ENCODE measurements at places on chromosomes 3 and 15. TPM values are rescaled to one million over a fixed set of nuclear protein-coding genes. Genes with fewer than 3 reads are reported as not detected.

GRCh38 chr3:132549890-132550578, 47.0 kb upstream of the ACKR4 start:
- no peak for DNase-seq

GRCh38 chr3:116069024-116069423, 376.3 kb downstream of the LSAMP start:
- DNase-seq = no peak

DNA sequence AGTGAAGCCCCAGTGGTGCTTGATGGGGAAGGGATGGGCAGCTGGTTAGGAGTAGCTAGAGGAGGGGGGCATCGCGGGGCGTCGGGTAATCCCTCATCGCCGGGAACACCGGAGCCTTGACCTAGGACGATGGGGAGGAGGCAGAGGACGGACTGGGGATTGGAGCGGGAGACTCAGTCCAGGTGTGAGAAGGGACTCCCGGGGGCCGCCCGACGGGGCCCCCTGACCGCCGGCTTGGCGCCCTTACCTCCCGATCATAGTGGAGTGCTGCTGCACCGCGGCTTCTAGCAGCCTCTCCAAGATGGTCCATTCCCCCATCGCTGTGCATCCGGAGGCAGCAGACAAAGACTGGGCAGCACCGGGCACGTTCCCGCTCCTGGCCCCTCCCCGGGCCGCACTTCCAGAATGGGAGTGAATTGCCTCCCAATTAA, 612 bp downstream of the GJD2 start:
- DNase-seq = no peak

GRCh38 chr3:78893161-78893560, 874.6 kb downstream of the ROBO1 start:
- no peak for DNase-seq

GRCh38 chr3:9136746-9137465, 112.5 kb downstream of the SRGAP3 start:
- no peak for DNase-seq

- DNase-seq = no peak
These were observed 9.7 kb upstream of the ALCAM start for GRCh38 chr3:105356988-105357387.

- no peak for DNase-seq
These were observed 61.6 kb downstream of the SPSB4 start for GRCh38 chr3:141112686-141113297.

DNA sequence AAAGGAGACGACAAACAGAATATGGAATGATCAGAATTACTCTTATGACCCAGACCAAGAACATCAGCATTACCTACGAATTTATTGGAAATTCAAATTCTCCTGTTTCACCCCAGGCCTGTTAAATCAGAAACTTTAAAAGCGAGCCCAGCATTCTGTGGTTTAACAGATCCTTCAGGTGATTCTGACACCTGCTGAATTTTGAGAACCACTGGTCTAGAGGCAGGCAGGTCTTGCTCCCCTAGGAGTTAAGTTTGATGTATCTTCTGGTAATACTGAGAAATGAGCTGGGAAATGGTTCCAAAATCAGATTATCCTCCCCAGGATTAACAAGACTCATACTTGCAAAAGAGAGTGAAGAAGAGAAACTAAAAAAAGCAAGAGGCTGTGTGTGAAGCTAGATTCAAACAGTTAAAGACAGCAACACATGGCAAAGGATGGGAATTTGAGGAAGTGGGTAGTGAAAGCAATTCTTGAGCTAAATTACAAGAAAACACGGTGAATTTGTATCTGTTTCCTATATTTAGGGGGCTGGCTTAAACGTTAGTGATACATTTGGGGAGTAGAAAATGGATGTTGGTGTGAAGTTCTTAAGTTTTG, 66.0 kb downstream of the FLNB start:
- peak; percentile 66 for DNase-seq

- no peak for DNase-seq
These were observed 53.0 kb downstream of the CHSY1 start for GRCh38 chr15:101198800-101199199.

GRCh38 chr15:75030023-75030413, 6.6 kb downstream of the PPCDC start:
- DNase-seq = no peak

DNA sequence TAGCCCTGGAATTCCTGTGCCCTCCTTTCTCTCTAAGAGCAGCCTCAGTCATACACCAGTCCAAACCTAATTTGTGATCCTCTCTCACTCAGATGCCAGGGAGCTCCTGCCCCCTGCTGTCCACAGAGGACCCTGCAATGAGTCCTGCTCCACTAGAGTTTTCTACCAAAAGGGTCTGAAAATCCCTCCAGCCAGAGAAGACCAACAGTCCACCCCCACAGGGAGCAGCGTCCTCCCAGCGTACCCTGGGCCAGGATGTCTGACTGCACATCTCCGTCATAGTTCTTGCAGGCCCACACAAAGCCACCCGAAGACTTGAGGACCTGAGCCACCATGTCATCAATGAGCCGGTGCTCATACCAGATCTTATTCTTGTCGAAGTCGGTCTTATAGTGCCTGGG, 15.4 kb downstream of the IDH2 start:
- DNase-seq = peak; percentile 63

- DNase-seq = no peak
These were observed 52.0 kb downstream of the FBXO22 start for GRCh38 chr15:75955720-75956119.

- DNase-seq = no peak
These were observed 55.9 kb upstream of the MCTP2 start for GRCh38 chr15:94175420-94175819.

DNA sequence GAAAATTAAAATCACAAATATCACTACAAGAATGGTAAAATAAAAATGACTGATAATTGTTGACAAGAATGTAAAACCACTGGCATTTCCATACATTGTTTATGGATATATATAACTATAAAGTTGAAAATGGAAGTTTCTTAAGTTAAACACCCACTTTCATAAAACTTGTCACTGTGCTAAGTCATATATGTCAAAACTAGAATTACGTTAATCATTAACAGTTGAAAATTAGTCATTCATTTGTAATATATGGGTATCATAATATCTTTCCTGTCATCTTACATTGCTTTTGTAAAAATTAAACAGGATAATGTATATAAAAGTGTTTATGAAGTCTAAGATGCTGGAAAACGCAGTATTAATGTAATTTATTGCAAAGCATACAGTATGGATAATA, 1398.6 kb upstream of the ALCAM start:
- no peak for DNase-seq

DNA sequence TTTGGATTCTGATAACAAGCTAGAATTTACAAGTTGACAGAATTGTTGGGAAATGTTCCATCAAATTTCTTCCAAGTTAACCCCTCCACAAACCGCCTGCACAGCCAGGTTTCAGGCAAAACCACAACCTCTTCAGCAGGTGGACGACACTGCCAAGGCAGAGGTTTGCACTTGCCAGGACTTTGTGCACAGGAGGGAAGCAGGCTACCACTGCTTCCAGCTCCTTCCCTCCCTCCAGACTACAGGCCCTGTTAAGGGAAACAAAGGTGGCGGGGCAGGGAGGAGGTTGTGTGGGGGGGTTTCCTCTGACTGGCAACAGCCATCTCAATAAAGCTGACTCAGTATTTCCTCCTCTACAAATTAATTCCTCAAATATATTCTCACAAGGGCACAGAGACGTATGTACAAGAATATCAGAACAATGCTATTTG, 42.2 kb downstream of the TBC1D2B start:
- no peak for DNase-seq

GRCh38 chr15:51263726-51264125, 74.7 kb downstream of the CYP19A1 start:
- no peak for DNase-seq

DNA sequence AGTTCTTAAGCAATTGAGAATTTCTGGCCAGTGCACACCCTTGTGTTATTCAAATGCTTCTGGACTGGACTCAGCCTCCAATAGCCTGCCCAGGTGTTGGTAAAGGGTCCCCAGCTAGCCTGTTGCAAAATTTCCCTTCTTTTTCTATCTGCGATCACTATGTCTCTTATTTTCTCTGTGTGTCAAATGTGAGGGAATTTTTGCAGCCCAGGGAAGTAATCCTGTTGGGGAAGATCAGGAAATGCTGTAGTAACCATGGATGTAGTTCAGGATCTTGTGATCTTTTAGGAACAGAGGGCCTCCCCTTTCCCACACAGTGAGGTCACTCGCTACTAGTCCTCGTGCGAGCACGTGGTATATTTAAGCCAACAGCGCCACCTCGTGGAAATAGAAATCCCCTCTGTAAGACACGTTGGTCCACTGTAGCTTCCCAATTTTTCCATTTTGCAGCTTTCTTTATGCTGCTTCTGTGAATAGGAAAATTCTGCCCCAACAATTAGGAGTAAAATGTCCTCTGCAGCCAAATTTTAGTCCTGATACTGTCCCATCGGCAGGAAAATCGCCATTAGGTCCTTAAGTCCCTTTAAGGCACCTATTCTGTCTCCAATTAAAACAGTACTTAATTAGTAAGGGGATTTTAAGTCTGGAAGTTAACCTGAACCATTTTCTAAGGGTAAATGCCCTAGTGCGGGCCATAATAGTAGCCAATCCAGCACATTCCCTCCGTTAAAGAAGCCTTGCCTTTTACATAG, 4.0 kb upstream of the SMCO1 start:
- DNase-seq = peak; percentile 53

DNA sequence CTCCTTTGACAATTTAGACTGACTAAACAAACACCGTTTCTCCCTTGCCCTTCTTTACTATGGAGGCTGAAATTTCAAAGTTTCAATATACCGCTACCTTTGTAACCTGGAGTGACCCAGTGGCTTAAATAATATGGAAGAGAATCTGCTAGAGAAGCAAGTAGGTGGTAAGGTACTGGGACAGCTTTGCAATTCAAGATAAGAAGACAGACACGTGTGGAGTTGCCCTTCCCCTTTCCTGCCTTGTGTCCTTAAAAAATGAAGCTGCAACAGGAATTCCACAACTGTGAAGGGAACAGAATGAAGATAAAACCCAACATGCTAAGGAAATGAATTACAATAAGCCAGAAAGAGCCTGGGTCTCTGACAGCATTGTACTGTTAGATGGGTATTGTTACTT, 26.4 kb downstream of the CBLB start:
- DNase-seq = no peak

GRCh38 chr3:53170325-53171063, 9.5 kb downstream of the PRKCD start:
- DNase-seq = peak; percentile 69

- no peak for DNase-seq
These were observed 9.5 kb upstream of the SEMA7A start for GRCh38 chr15:74443100-74443909.

DNA sequence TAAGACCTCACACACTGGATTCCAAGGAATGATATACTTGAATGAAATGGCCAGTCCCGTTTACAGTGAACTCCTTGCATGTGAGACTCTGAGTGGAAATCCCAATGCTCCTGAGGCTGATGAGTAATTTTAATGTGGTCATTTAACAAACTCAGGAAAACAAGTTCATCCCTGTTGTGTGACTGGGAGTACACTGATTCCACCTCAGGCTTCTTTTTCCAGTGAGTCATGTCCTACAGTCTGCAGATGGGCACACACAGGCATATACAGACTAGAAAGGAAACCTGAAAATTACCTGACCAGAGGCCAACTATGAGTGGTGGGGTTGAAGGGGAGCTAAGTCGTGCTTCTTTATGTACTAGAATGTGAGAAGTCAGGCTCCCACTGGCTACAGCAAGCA, 5.8 kb downstream of the SQOR start:
- no peak for DNase-seq

- no peak for DNase-seq
These were observed 28.0 kb downstream of the CEP152 start for GRCh38 chr15:48782911-48783310.

Gene FBXL2
- not detected for total RNA-seq

Gene SAXO2
- 30.2 TPM for total RNA-seq

Gene PSTPIP1
- total RNA-seq = 69.0 TPM

Gene ITPKA
- not detected for total RNA-seq

Gene GHSR
- not detected for total RNA-seq

Gene SLCO2A1
- total RNA-seq = not detected

Gene CCDC54
- total RNA-seq = not detected

Gene SERPINI2
- total RNA-seq = not detected

Gene PRICKLE2
- total RNA-seq = 1.4 TPM

Gene KY
- total RNA-seq = not detected

Gene GOLGA6A
- total RNA-seq = 1.0 TPM

Gene CD80
- total RNA-seq = 26.5 TPM

Gene RARRES1
- not detected for total RNA-seq

Gene HSPBAP1
- 49.2 TPM for total RNA-seq

Gene ANKUB1
- total RNA-seq = not detected

Gene FGD5
- total RNA-seq = 0.12 TPM
